EL (cell line): ENCODE measurements at places on chromosomes 1 and 21.
A peak's percentile ranks its signal among the peaks of the same experiment; 100 is the strongest.

DNA sequence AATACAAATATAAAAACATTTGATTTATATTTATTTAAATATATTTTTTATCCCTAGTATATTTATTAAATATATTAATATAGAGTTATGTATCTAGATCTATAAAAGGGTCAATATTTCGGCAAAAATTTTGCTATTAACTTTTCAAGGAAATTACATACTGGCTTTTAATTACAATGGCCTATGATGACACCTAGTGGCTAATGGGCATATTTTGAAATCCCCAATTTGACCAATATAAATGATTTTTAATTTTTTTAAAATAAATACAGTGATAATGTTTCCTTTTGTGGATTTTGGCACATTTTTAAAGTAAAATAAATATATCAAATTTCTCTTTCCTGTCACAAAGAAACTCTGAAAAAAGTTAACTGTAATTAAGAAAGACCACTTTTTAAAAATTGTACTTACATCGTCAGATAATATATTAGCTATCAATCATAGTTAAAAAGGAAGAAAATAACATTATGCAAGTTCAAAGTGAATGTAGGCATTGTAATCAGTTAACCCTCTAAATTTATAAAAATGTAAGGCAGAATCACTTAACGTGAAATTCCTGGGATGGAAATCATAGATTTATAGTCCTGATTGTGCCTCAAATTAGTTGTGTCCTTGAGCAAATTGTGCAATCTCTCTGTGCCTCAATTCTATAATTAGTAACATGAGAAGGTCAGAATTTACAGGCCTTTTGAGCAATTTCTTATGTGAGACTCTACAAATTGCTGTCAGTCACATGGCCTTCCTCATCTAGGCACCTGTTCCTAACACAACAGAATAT is 25.6 kb upstream of the RGS13 start:
- DNase-seq: peak; percentile 23

DNA sequence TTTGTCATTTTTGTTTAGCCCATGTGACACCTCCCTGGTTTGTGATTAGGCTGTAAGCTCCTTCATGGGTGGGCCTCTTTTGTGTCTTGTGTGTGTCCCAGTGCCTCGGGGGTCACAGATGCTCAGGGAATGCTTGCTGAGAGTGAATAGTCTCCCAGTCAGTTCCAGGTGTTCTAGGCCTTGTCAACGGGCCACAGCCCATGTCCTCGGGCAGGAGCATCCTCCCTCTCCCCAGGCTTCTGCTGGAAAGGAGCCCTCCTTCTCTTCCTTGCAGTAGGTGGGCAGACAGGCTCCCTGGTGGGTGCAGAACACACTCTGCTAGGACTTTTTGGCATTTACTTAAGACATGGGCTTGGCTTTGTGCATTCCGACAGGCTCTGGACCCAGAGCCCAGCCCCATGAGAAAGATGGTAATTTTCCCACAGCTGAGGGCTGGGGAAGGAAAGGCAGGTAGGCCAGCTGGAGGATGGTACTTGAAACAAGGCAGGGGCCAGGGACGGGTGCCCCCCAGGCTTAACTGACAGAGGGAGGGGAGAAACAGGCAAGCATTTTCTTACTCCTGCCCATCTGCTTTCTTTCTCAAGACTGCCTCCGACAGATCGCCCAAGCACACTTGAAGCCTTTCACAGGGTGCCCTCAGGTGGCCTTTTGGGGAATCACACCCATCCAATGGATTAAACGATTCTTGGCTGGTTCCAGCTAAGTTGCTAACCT is 7.1 kb upstream of the CPLANE2 start:
- DNase-seq: peak; percentile 82

DNA sequence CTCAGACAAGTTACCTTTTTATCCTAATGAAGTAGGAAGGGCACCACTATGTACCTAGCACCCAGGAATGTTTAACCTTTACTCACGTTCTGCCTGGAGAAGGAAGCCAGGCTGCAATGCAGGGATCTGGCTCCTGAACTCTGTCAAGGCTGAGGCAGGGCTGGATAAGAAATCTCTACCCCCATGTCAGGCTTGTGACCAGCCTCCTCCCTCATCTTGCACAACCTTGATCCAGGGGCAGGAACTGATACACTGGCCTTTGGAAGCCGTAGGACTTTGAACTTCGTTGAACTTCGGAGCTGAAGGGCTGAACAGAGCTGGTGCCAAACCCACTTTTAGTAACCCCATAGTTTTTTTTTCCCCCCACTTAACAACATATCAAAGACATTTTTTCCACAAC is 8.0 kb upstream of the AKR1A1 start:
- no peak for DNase-seq

- no peak for DNase-seq
These were observed 373.4 kb downstream of the LMX1A start for GRCh38 chr1:164983023-164983650.

DNA sequence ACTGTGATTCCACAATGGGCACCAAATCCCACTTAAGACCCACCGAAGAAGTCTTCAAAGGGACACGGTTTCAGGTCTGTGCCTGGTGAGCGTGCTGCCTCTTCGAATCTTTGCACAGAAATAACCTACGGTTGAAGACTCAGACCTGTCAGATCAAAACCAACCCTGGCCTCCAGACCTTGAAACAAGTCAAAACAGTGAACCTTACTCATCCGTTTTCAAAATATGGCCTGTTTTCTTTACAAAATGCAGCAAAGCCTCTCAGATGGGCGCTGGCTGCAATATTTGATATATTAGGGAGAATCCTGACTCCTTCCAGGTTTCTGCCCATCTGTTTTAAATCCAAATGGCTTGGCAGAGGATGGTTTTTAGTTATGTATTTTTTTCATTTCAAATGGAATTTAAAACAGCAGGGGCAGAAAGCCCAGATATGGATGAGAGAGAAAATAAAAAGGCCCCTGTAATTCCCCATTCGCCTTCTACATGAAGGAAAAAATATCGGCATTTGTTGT is 14.0 kb downstream of the JUN start:
- no peak for DNase-seq

GRCh38 chr1:245448975-245449431 is 294.2 kb downstream of the KIF26B start:
- DNase-seq: no peak

GRCh38 chr1:212070720-212071302 is 35.3 kb downstream of the DTL start:
- DNase-seq: peak; percentile 23

DNA sequence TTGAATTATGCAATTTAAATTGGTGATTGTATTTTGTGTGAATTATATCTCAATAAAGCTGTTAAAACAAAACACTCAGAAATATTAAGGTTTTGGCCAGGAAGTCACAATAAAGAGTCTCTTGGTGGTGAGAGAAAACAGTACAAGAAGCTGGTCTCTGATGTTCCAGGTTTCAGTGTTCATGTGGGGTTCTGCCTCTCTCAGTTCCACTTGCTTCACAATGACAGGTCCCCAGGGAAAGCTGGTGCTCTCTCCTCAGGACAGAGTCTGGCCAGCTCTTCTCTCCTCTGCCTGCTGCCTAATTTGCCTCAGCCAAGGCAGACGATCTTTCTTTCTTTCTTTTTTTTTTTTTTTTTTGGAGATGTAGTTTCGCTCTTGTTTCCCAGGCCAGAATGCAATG is 342.9 kb upstream of the PLXNA2 start:
- no peak for DNase-seq

DNA sequence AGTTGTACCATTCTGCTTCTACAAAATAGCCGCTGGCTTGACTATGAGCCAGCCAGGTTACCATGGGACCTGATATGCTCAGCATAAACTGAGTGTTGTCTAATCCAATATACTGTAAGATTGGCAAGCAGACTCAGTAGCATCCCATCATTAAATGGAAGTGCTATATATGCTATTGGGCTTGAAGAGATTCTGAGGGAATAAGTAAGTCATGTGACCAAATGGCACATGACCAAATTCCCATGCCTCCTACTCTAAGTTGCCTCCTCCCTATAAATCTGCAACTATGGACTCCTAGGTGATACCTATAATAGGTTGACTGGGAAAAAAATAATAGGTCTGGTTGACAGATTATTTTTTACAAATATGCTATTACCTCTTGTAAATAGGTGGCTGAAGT is 698.6 kb downstream of the BRINP3 start:
- no peak for DNase-seq
